ENCODE measurements at places on chromosomes 7 and 10.

DNA sequence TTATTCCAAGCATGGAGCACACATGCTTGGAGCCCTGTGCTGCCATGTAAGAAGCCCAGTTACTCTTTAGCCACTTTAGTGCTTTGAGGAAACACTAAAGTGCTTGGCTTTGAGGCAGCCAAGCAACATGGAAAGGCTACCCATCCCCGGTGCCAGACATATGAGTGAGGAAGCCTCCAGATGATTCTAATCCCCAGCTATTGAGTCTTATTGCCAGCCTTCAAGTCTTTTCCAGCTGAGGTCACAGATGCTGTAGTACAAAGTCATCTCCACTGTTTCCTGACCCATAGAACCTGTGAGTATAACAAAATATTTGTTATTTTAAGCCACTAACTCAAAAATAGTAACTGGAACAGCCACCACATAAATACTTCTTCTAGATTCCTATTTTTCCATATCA lies 91.4 kb upstream of the CYP26C1 start:
- H3K27ac ChIP-seq: no peak overlapping the region
- H3K27me3 ChIP-seq: no peaks in the 10 kb centered on the region
- no peaks in the 10 kb centered on the region for H3K4me1 ChIP-seq
- H3K4me3 ChIP-seq: no peak overlapping the region

GRCh38 chr10:103980288-103980906 lies 13.5 kb downstream of the SLK start:
- peaks cover 16% of the 10 kb centered on the region for H3K4me1 ChIP-seq
- H3K27me3 ChIP-seq: no peaks in the 10 kb centered on the region
- DNase-seq: no peak

GRCh38 chr7:108246227-108246837 lies 116.2 kb upstream of the LAMB4 start:
- DNase-seq: no peak
- peaks cover 10% of the 10 kb centered on the region for H3K4me1 ChIP-seq
- H3K27ac ChIP-seq: no peak overlapping the region
- no peak overlapping the region for H3K4me3 ChIP-seq
- H3K36me3 ChIP-seq: no peaks in the 10 kb centered on the region

GRCh38 chr7:78140109-78140508 lies 341.5 kb downstream of the PHTF2 start:
- H3K4me3 ChIP-seq: no peak overlapping the region
- DNase-seq: no peak
- H3K27ac ChIP-seq: no peak overlapping the region
- no peaks in the 10 kb centered on the region for H3K27me3 ChIP-seq
- H3K36me3 ChIP-seq: no peaks in the 10 kb centered on the region
- no peaks in the 10 kb centered on the region for H3K4me1 ChIP-seq

- H3K27me3 ChIP-seq: peaks cover 1% of the 10 kb centered on the region
- no peak overlapping the region for H3K4me3 ChIP-seq
- no peak overlapping the region for H3K27ac ChIP-seq
- no peak for DNase-seq
- peaks cover 6% of the 10 kb centered on the region for H3K4me1 ChIP-seq
- H3K36me3 ChIP-seq: no peaks in the 10 kb centered on the region
Observed at GRCh38 chr10:103199488-103199887, 6.4 kb upstream of the NT5C2 start.

DNA sequence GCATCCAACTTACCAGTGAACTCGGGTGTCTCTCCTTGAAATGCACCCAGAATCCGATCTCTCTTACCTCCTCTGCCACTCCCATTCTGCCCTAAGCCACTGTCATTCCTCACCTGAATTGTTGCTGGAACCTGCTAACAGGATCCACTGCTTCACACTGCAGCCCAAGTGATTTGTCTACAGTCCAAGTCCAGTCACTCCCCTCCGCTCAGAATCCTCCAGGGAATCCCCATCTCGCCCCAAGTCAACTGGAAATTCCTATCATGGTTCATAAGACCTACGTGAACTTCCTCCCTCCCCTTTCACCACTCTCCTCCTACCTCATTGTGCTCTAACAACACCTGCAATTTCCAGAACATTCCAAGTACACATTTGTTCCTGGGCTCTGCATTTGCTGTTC lies 91.3 kb downstream of the SCRN1 start:
- no peak for DNase-seq
- H3K27me3 ChIP-seq: peaks cover 1% of the 10 kb centered on the region
- H3K4me1 ChIP-seq: no peaks in the 10 kb centered on the region
- no peak overlapping the region for H3K27ac ChIP-seq

- no peaks in the 10 kb centered on the region for H3K36me3 ChIP-seq
- H3K4me3 ChIP-seq: no peak overlapping the region
- H3K4me1 ChIP-seq: no peaks in the 10 kb centered on the region
- peaks cover 2% of the 10 kb centered on the region for H3K27me3 ChIP-seq
- DNase-seq: no peak
Observed at GRCh38 chr10:66786709-66787108, 139.1 kb upstream of the LRRTM3 start.

DNA sequence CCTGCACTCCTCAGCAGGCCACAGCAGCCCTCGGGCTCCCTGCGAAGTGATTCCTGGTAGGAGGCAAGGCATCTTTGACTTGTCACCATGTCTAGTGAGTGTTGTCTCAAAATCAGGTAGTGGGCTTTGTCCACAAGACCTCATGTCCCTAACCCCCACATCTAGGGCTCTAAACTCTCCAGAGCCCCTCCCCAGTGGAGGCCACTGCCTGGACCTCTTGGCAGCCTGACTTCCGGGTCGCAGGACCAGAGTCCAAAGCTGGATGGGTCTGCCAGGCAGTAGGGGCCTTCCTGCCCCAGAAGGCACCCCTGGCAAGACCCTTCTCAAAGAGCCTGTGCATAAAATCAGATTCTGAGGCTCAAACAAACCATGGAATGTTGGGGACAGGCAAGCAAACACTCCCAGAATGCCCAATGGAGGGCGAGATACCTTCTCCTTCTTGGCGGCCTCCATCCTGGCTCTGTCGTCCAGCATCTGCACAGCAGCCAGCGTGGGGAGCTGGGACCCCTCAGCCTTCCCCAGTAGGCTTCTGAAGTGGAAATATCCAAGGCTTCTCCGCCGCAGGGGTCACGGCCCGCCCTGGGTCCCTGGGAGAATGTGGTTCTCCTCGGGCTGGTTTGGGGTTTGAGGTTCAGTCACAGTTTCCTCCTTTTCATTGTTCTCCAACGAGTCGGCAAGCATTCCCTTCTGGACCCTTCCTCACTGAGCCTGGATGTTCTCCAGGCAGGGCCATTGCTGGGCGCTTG lies 586 bp downstream of the GCK start:
- H3K27me3 ChIP-seq: peaks cover 7% of the 10 kb centered on the region
- no peak overlapping the region for H3K27ac ChIP-seq
- peaks cover 2% of the 10 kb centered on the region for H3K4me1 ChIP-seq
- DNase-seq: no peak
- H3K4me3 ChIP-seq: no peak overlapping the region
- H3K36me3 ChIP-seq: no peaks in the 10 kb centered on the region

DNA sequence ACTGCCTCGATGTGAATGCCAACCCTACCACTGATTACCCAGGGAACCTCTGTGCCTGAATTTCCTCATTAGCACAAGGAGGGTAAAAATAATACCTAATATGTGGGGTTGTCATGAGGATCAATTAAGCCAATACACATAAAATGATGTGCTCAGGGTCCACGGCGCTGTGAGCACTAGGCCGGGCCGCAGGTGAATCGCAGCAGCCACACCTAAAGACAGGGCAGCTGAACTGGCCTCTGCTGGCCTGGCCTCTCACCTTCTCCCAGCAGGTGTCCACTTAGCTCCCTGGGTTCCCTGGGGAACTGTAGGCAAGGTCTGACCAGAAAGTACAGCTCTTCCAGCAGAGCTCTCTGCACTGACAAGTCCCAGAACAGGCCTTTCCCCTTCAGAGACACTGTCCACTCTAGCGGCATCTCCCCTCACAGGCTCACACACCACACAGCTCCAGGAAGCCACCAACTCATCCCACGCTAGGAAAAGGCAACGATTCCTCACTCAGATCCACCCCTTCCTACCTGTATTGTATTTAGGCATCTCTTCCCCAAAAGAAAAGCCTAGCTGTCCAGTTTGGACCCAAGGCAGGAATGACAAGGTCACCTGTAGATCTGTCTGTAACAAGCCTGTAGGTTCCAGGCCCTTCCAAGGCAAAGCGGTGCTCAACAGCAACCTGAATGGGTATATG lies 273.1 kb downstream of the USP6NL start:
- H3K27ac ChIP-seq: no peak overlapping the region
- H3K36me3 ChIP-seq: no peaks in the 10 kb centered on the region
- DNase-seq: no peak
- H3K4me1 ChIP-seq: peaks cover 10% of the 10 kb centered on the region
- no peak overlapping the region for H3K4me3 ChIP-seq

DNA sequence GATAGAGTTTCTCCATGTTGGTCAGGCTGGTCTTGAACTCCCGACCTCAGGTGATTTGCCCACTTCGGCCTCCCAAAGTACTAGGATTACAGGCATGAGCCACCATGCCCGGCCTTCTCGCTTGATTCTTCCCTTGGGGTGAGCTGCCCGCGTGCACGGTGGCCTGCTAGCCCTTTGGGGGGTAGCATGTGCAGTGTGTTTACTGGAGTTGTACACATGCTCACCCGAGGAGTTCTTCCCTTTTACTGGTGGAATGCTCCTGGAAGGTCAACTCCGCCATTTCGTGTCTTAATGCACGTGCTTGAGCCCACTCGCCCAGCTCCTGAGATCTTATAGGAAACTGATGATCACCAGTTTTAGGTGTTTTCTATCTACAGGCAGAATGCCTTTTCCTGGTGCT lies 17.0 kb upstream of the ADAMTS14 start:
- H3K27ac ChIP-seq: no peak overlapping the region
- H3K36me3 ChIP-seq: peaks cover 14% of the 10 kb centered on the region
- H3K27me3 ChIP-seq: no peaks in the 10 kb centered on the region
- no peak for DNase-seq
- no peaks in the 10 kb centered on the region for H3K4me1 ChIP-seq

DNA sequence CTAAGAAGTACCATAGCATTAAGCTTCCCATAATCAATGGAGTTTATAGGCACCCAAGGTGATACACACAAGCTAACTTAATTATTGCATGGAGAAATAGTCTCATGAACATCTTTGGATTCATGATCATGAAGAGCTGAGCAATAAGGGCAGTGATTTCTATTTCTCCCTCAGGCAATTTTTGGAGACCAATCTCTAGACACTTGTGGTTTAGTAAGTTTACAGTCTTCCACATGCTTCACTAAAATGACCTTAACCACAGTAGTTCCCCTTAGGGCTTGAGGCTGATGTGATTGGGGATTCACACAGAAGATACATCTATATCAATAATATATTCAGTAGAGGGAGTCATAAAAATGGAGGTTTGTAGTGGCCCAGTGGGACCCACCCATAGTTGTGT lies 241.2 kb downstream of the CCDC7 start:
- DNase-seq: no peak
- no peaks in the 10 kb centered on the region for H3K36me3 ChIP-seq
- H3K4me3 ChIP-seq: no peak overlapping the region
- H3K27ac ChIP-seq: no peak overlapping the region
- H3K27me3 ChIP-seq: no peaks in the 10 kb centered on the region

DNA sequence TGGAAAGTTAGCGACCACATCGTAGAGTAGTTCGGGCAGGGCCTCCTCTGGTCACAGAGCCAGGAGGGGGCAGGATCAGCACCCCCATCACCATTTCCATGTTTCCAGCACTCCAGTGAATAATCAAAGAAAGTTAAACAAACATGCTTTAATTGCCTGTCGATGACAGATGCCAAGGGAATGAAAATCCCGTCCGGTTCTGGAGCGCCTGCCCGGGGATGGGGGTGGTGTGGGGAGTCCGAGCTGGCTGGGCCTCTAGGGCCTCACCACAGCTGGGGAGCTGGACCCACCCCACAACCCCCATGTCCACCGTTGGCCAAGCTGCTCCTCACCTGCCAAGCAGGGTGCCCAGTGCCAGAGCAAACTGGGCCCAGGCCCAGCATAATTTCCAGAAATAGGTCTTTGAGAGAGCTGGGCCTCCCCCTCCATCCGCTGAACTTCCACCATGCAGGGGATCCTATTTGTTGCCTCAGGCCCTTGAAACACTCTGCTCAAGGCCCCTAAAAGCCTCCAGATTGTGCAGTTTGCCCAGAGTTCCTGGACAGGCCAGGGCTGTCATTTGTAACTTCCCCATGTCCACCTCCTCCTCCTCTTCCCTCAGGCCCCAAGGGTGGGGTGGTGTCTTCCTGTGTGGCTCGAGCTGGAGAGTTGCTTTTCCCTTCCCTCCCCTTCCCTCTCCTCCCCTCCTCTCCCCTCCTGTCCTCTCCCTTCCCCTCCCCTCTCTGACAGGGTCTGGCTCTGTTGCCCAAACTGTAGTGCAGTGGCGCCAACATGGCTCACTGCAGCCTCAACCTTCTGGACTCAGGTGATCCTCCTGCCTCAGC lies 101.0 kb downstream of the MYL10 start:
- no peaks in the 10 kb centered on the region for H3K4me1 ChIP-seq
- H3K27me3 ChIP-seq: peaks cover 2% of the 10 kb centered on the region
- H3K27ac ChIP-seq: no peak overlapping the region
- no peak overlapping the region for H3K4me3 ChIP-seq
- H3K36me3 ChIP-seq: no peaks in the 10 kb centered on the region
- no peak for DNase-seq

- H3K36me3 ChIP-seq: no peaks in the 10 kb centered on the region
- no peak overlapping the region for H3K4me3 ChIP-seq
- H3K27me3 ChIP-seq: no peaks in the 10 kb centered on the region
- peaks cover 13% of the 10 kb centered on the region for H3K4me1 ChIP-seq
- no peak for DNase-seq
- no peak overlapping the region for H3K27ac ChIP-seq
Observed at GRCh38 chr7:134554417-134554966, 5.6 kb downstream of the AKR1B15 start.

- H3K36me3 ChIP-seq: no peaks in the 10 kb centered on the region
- H3K4me3 ChIP-seq: no peak overlapping the region
- no peak for DNase-seq
- H3K27ac ChIP-seq: no peak overlapping the region
Observed at GRCh38 chr10:34967335-34967880, 122.7 kb downstream of the CUL2 start.

DNA sequence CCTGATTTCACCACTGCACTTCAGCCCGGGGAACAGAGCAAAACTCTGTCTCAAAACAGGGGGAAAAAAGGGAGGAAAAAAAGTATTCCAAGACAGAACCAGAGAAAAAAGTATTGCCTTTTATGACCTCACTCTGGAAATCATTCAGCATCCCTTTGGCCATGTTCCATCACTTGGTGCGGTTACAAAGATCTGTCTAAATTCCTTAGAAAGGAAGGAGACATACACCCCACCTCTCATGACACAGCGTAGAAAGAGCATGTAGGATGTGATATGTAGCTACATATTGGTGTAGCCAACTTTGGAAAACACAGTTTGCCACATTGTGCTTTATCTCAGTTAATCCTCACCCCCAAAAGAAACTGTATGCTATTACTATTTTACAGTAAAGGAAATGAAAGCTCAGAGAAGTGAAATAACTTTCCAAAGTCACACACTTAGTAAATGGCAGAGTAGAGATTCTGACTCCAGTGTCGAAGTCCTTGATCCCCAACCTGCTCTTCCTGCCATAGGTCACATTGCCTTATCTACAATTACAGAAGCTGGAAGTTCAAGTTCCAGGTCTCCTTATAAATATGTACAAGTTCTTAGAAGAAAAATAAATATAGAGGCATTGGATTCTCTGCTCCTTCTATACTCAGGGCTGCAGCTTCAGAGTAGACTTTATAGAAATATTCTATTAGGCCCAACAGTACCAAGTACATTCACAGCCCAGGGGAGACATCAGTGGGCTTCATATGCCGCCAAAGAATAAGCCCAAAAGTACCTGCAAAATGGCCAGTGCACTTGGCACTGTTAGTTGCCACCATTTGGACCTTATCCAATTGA lies 91.6 kb upstream of the KMT2E start:
- peaks cover 2% of the 10 kb centered on the region for H3K27me3 ChIP-seq
- DNase-seq: no peak
- H3K4me1 ChIP-seq: no peaks in the 10 kb centered on the region
- H3K36me3 ChIP-seq: no peaks in the 10 kb centered on the region

Measured in endothelial cell (in vitro differentiated cells).